ENCODE measurements at places on chromosomes 13 and 19. TPM values are rescaled to one million over a fixed set of nuclear protein-coding genes. Genes with fewer than 3 reads are reported as not detected.

Gene WDR88
- total RNA-seq, result not detected

GRCh38 chr13:45412274-45413049 is 5.7 kb downstream of the SLC25A30 start:
- DNase-seq, result no peak

- no peak for DNase-seq
These were observed 127.9 kb upstream of the SOX1 start for GRCh38 chr13:111938741-111939665.

GRCh38 chr13:47553329-47553977 is 447.6 kb downstream of the SUCLA2 start:
- no peak for DNase-seq

DNA sequence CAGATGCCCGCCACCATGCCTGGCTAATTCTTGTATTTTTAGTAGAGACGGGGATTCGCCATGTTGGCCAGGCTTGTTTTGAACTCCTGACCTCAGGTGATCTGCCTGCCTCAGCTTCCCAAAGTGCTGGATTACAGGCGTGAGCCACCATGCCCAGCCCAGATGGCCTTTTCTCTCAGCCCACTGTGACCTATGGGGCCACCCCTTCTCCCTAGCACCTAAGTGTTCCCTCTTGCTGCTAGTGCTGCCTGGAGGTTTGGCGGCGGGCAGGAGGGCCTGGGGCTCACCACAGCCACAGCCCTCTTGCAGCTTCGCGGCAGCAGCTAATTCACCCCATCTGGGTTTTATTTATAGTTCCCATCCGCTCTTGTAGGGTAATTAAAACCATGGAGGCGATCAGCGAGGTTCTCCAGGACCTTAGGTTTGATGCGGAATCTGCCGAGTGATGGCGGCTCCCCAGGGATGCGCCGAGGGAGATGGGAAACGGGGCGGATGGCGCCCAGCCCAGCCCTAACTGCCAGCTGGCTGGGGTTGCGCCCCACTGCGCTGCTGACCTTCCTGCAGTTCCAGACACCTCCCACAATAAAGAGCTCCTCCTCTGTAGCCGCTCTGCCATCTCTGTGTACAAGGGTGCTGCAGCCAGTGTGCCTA is 3.3 kb downstream of the REX1BD start:
- DNase-seq, result no peak

Gene NLRP11
- not detected for total RNA-seq

DNA sequence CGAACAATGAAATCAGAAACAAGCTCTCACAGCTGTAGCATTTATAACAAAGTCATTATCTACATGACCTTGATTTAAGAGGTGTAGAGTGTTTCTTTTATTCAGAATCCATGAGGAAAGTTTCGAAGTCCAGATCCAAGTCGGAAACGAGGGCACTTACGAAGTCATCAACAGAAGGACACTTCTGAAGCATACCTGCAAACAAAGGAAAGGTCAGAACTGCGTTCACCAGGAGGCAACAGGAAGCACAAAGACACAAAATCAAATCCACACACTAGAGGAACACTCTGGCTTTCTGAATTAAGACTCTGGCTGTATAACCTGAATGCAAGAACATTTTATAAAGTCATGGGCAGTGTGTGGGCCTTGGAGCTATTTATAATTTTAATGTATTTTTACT is 158.9 kb downstream of the MIPEP start:
- DNase-seq, result no peak

DNA sequence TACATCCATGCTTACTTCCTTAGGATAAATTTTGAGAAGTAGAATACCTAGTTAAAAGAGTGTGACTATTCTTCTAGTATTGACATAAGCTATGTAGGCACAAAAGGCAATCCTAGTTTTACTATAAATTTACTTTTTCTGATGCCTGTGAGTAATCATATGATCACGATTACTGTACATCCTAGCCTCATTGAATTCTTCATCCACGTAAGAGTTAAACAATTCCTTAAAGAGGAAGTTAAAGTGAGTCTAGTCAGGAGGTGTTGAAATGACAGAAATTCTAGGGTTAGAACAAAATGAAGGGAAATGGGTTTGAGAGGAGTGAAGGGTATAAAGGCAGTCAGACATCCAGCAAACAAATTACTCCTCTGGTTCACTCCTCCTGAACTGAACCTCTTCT is at the start of gene ACOD1:
TSS of gene ACOD1 (plus strand) at position 363 of the 400 bp plus-strand sequence. CDS start 48 bp downstream, outside the sequence.
- DNase-seq, result no peak

Gene ZNF835
- 4.1 TPM for total RNA-seq

- peak; percentile 26 for DNase-seq
These were observed 30.3 kb upstream of the FRY start for GRCh38 chr13:32001154-32001768.

- DNase-seq, result no peak
These were observed 43.6 kb upstream of the MTIF3 start for GRCh38 chr13:27493981-27494380.

Gene CACNG7
- not detected for total RNA-seq

GRCh38 chr19:35293363-35293739 is 1.4 kb downstream of the MAG start:
- no peak for DNase-seq

Gene ZNF549
- total RNA-seq, result 3.4 TPM

- DNase-seq, result no peak
These were observed 27.1 kb downstream of the ZNF546 start for GRCh38 chr19:40023969-40024368.

Gene ZNF560
- total RNA-seq, result not detected

Gene FBXO27
- 19.2 TPM for total RNA-seq

Gene SNRPA
- 34.9 TPM for total RNA-seq

- DNase-seq, result no peak
These were observed 183.1 kb downstream of the LHFPL6 start for GRCh38 chr13:39419876-39420275.

GRCh38 chr19:49981603-49982593 is 20.9 kb upstream of the SIGLEC11 start:
- DNase-seq, result no peak

Gene SDHAF1
- 16.0 TPM for total RNA-seq

DNA sequence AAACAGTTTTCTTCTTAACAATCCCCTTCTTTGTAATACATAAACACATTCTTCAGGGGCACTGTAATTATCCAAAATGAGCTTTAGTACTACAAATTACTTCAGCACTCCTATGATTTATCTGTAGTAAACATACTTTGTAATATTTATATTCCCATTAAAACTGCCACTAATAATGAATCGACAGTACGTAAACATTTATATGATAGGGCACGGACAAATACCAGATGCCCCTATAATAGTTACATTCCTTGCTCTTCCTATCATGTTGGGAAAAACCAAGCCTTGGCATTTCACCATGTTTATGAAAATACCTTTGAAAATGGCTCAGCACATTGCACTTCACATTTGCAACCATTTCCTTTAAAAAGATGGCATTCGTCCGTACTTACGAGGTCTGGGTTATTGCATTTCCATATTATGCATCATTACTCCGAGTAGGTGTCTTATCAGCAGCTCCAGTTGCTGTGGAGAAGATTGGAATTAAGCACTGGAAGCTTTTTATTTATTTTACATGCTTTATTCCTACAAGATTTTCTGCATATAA is 1043.4 kb downstream of the DIAPH3 start:
- no peak for DNase-seq

Data from left cardiac atrium (tissue), 4 donors.